ENCODE measurements at places on chromosomes 16 and 17.

DNA sequence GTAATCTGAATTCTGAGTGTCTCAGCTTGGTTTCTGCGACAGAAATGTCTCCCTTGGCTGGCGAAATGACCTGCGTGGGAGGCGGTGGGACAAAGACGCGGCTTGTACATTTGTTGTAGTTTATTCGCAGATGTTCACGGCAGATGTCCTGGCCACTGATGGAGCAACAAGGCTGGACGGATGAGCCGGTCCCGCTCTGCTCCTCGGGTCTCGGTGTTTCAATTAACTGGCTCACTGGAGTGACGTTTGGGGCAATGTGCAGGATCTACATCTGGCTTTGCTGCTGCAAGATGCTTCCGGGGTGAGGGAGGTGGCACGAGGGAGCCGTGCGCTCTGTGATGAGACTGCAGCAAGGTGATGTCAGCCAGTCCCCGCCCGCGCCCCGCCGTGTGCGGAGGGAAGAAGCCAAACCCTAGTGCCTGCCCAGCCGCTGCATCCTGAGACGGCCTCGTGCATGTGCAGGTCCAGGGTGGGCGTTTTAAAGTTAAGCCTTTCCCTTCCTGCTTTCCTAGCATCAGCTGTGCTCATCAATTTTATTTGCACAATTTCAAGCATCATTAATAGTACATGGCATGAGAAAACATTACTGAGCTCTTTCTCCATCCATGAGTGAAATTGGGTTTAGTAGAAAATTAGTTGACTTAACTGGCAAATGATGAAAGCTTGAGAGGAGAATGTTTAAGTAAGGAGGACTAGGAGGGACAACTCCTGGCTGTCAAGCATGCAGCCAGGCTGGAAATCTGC lies 44.4 kb downstream of the MGAT5B start:
- DNase-seq = no peak

DNA sequence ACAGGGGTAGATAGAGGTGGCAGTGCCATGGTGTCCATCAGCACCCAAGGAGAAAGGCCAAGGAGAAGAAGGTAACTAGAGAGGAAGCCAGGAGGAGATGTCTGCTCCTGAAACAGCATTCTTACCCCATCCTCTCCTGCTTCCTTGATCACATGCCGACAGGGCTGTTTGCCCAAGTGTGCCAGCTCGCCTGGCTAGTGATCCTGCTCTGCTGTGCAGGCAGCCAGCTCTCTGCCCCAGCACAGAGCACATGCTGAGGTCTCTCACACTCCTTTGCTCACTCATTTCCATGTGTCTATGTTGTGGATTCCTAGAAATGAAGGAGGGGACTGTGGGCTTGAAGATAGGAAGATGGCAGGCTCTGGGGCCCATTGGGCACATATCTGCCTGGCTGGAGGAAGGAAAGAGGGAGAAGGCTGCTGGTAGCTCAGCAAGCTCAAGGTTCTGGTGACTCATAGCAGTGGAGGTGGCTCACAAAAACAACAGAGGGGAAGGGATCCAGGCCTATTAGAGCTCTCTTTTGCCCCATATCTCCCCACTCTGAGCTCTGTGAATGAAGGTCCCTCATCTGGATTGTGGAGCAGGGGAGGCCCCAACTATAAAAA lies 54.3 kb downstream of the NEUROD2 start:
- no peak for DNase-seq

DNA sequence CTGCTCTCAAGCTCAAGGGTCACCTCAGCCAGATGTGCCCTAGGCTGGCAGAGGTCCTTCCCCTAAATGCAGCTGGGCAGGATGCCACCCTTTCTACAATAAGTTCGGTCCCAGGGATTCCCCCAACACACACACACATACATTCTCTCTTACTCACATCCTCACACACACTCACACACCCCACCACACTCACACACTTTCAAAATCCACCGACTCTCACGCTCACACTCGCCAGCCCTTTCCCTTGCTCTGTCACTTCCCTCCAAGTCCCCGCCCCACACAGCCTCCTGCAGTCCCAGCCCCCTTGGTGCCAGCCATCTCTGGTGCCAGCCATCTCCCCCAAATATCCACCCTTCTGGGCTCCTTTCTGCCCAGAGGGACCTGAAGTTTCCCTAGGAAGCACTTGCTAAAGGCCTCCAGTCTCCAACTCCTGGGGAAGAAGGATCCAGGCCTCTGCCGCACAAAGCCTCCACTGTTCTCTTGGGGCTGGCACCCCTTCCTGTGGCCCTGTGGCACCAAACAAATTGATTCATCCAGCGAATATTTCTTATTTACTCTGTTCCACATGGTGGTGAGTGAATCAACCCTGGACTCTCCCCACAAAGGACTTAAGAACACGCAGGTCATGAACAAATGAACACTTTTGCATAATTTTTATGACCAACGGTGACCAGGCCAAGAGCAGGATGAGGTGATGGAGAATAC lies 3.8 kb upstream of the USP36 start:
- no peak for DNase-seq

- no peak for DNase-seq
Measured at GRCh38 chr17:78441271-78441971, 63.0 kb downstream of the PGS1 start.

DNA sequence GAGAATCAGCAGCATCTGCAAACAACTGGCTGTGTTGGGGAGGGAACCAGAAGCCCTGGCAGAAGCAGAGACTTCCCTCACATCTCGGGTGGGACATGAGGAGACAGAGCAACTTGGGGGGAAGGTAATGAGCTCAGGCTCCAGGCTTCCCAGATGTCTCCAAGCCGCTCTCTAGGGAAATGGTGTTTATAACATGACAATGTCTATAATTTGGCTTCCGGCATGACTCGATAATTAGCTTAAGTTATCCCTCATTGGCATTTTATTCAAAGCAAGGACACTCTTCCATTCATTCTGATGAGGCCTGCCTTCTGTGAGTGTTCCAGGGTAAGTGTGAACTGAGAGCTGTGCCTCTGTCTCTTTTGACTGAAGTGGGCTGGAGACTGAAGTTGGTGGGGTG lies 14.7 kb upstream of the MLLT6 start:
- DNase-seq = no peak

DNA sequence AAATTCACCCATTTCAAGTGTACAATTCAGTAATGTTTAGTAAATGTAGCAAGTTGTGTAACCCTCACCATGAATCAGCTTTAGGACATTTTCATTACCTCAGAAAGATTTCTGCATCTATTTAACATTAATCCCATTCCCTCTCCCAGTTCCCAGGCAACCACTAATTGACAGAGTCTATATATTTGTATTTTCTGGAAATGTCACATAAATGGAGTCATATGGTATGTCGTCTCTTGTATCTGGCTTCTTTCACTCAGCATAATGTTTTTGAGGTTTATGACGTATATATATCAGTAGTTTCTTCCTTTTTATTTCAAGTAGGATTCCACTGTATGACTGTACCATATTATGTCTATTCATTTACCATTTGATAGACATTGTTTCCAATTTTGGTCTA lies 199.8 kb downstream of the CYB561 start:
- DNase-seq = no peak

DNA sequence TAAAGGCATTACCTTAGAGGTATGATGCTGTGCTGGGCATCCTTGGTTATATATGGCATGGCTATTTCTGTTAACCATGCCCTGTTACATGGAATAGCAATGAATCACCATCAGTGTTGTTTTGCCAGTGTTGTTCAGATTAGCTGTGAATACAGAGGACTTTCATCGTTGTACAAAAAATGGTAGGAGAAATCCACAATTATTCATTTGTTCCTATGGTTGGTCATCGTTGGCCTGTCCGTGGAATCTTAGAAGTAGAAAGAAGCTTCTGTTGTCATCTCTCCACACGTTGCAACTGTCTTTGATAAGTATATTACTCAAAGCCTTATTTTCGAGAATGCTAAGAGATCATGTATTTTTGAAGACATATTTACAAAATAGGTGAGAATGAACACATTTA lies 114.3 kb upstream of the CACNG5 start:
- DNase-seq = peak; percentile 78

- no peak for DNase-seq
Measured at GRCh38 chr16:83682868-83683235, 124.9 kb upstream of the HSBP1 start.

DNA sequence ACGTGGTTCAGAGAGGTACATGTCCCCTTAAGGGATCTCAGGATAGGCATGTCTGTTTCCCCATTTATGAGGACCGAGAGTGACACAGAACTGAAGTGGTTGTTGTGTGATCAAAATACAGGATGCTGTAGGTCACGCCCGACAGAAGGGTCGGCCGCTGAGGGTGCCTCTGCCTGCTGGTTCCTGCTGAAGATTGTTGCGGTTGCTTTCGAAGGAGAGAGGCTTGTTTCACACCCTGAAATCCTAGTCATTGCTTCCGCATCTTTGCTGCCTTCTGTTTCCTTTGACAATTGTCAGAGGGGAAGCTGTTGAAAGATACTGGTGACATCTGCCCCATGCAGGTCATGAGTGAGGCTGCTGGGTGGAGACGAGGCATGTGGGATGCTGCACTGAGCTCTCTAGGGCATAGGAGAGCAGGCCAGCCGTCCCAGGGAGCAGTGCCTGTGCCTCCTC lies 3.8 kb upstream of the NAT9 start:
- no peak for DNase-seq

DNA sequence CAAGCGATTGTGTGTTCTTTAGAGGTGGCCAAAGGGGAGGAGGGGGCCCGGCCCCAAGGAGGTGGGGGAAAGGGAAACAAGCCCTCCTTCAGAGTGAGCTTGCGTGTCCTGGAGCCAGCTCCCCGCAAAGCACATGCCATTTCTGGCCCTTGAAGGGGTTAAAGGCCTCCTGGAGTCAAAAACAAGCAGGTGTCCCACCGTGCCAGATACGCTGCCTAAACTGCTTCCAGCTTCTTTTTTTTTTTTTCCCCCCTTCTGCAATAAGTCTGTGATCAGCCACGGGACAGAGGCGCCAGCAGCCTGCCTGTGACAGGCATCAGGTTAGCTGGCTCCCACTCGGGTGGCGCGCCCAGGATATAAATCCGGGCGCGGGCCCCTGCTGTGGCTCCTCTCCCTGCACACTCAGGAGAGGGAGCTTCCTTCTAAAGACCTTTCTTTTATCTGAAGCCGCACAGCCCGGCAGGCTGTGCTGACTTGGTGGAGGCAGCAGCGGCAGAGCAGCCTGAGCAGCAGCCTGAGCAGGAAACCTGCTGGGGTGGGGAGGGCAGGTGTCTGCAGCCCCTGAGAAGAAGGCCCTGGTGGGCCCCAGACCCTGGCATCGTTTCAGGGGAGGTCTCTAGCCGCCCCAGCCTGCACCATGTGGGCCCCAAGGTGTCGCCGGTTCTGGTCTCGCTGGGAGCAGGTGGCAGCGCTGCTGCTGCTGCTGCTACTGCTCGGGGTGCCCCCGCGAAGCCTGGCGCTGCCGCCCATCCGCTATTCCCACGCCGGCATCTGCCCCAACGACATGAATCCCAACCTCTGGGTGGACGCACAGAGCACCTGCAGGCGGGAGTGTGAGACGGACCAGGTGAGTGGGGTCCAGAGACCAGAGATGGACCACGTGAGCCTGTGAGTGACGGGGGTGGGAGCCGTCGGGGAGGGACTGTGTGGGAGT lies at the start of gene WFIKKN2:
WFIKKN2 (plus strand) TSS at position 286 of the 934 bp plus-strand sequence; CDS start at position 638, 352 bp downstream.
- DNase-seq = no peak

- DNase-seq = no peak
Measured at GRCh38 chr16:89290887-89291286, 73.4 kb downstream of the ZNF778 start.

- DNase-seq = no peak
Measured at GRCh38 chr17:50575581-50576210, 15.2 kb downstream of the CACNA1G start.

GRCh38 chr17:60857556-60858080 lies 180.0 kb downstream of the BCAS3 start:
- no peak for DNase-seq

- DNase-seq = no peak
Measured at GRCh38 chr17:49513641-49514040, 18.5 kb downstream of the NGFR start.

- DNase-seq = no peak
Measured at GRCh38 chr16:69108064-69108904, 2.8 kb downstream of the HAS3 start.

DNA sequence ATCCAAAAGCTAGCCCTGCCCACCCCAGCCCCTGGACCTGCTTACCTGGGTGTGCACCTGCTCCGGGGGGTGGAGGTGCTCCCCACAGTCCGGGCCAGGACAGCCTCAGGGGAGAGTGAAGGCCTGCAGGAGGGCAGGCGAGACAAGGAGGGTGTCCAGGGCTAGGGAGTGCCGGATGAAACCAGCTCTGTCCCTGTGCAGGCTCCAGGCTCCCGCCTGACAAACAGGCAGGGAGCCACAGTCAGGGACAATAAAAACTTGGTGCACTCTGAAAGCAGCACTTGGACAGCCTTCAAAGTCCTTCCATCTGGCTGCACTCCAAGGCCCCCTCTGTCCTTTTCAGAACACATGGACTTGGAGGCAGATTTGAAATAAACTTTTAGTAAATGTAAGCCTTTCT lies 3.9 kb downstream of the PAQR4 start:
- DNase-seq = no peak

GRCh38 chr16:4837733-4838501 lies 9.2 kb downstream of the GLYR1 start:
- DNase-seq = no peak

GRCh38 chr17:81999976-82000802 lies 22.5 kb downstream of the CENPX start:
- no peak for DNase-seq

DNA sequence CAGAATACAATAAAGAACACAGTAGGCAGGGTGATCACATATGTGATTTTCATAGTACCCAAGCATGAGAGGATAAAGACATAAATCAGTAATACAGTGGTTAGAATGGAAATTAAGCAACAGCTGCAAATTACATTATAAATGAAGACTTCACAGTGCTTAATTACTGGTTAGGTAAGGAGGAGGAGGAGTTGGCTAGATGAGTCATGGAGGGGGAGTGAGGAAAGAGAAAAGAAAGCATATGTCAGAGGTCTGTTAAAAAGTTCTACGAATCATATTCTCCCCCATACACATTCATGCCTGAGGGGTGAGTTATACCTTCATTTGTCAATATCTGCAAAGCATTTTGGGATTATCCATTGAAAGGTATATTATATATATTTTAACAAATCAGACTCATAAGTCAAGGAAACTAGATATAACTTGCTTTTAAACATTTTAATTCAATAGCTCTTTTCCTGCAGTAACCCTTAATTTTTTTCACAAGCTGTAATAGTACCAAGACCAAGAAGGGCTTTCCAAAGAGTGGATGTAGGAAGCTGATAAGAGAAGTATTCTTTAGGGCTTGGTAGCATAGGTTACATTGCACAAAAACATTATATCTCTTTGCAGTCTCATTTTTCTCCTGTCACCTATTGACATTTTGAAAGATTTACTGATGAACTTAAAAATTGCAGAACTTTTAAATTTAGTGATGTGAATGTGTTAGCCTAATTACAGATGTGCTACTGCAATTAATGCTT lies 99.3 kb downstream of the STXBP4 start:
- no peak for DNase-seq

DNA sequence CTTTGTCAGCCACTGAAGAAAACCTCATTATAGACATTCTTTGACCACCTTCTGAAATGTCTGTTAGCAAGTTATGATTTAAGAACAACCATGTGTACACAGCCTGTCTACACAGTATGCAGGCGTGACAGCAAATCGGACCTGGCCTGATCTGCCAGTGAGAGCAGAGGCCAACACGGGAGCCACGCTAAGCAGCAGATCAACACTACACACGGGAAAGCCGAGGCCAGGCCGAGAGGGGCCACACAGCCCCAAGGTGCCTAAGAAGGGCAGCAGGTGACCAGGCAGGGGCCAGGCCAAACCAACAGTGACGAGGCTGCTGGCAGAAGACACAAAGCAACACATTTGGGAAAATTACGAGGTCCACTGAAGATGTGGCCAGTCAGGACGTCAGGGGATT lies 16.3 kb upstream of the FAAP100 start:
- no peak for DNase-seq
